ENCODE measurements at places on chromosomes 5 and 9.

DNA sequence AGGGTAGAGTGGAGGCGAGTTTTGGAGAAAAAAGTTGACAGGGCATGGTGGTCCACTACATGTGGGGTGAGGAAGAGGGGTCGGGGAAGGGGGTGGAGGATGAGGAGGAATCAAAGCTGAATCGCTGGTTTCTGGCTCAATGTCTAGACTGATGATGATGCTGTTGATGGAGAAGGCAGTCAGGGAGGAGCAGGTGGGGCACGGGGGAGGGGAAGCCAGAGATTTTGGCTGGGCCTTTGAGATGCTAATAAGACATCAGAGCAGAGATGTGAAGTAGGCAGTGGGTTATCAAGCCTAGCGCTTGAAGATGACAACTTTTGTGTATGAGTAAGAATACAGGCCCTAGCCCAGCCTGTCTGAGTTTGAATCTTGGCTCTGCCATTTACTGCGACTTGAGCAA, 32.4 kb upstream of the TTC23L start:
- DNase-seq: no peak

- no peak for DNase-seq
These were observed 211.3 kb upstream of the PRR16 start for GRCh38 chr5:120252839-120253238.

- no peak for DNase-seq
These were observed 126.2 kb upstream of the FTMT start for GRCh38 chr5:121725450-121725849.

DNA sequence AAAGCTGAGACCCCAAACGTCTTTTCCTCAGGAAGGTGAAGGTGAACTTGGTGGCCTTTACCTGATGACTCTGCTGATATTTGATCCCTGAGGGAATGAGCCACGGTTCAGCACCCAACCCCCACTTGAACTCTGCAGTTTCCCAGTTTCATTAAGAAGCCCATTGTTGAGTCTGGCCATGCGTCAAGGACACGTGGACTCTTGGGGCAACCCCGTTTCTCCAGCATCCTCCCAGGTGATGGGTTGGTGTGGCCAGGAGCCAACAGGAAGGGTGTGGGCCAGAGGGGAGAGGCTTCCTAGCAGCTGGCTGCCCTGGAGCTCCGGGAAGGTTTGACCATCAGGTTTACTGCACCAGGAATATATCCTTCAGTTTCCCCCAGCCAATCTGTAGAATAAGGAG, 59.5 kb upstream of the GNE start:
- DNase-seq: no peak

DNA sequence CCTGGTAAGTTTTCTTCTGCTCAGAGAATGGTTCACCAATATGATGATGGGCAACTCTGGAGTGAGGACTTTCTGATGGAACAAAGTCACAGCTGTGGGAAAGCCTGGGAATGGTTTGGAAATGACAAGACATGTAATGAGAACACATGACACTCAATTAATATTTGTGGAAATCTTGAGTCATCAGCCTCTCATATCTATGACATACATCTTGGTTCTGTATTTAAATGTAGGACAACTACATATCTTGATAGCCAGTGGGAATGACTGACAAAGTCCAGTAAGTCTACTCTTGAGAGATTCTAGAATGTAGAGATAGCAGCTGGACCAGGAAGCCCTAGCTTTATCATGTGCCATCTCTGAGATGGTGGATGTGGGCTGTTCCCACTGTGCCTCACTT, 85.5 kb downstream of the PALM2AKAP2 start:
- no peak for DNase-seq

DNA sequence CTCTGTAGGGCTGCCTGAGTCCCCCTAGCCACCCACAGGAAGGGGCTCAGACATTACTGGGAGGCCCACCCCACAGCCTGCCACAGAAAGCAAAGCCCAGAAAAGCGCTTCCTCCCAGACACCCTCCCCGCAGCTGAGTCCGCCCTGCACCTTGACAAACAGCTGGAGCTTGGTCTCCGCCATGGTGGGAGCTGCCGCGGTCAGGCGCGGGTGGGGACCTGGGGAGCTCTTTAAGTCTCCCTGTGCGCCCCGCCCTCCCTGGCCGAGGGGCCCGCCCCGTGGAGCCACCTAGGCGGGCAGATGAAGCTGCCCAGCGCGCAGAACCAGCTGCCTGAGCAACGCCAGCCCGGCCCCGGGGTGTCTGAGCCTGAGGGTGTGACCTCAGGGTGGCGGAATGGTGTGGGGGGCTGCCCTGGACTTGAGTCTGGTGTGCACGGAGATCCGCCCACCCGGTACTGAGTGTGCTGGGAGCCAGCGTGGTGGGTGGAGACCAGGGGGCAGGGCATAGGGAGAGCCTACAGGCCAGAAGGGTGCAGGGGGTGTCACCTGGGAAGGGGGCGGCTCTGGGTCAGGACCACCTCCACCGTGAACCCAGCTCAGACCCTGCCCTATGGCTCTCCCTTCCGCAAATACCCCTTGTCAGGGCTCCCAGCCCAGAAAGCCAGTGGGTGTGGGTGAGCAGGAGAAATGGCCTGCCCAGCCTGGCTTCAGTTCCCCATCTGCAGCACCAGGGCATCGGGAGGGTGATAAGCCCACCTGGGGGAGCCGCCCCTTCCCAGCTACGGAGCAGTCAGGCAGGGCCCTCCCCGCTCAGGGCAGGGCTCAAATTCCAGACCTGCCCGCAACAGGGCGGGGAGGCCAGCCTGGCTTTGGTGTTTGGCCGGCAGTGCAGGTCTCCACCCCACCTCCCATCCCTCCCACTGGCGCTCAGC, at the start of gene CLIC3:
TSS of gene CLIC3 (minus strand) at position 208 of the 932 bp plus-strand sequence. CDS start at position 183, 25 bp downstream.
- no peak for DNase-seq

GRCh38 chr5:38148021-38148625, 110.2 kb upstream of the EGFLAM start:
- DNase-seq: no peak

Data from dermis microvascular lymphatic vessel endothelial cell (primary cell).